Tongue (tissue), 3 donors: ENCODE measurements at places on chromosomes 5 and 9.
A peak's percentile ranks its signal among the peaks of the same experiment; 100 is the strongest.

DNA sequence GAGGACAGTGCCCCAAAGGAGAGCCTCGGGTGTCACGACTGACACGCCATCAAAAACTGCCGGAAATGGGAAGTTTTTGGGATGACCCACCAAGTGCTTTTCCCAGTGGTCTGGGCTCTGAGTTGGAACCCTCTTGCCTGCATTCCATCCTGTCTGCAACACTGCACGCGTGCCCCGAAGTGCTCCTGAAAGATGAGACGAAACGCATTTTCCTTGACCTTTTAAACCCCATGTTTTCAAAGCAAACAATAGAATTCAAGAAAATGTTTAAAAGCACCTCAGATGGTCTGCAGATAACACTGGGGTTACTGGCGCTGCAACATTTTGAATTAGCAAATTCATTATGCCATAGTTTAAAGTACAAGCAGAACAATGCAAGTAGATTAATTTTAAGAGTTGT is 92.9 kb downstream of the ANKRD18A start:
- peak; percentile 7 for DNase-seq

DNA sequence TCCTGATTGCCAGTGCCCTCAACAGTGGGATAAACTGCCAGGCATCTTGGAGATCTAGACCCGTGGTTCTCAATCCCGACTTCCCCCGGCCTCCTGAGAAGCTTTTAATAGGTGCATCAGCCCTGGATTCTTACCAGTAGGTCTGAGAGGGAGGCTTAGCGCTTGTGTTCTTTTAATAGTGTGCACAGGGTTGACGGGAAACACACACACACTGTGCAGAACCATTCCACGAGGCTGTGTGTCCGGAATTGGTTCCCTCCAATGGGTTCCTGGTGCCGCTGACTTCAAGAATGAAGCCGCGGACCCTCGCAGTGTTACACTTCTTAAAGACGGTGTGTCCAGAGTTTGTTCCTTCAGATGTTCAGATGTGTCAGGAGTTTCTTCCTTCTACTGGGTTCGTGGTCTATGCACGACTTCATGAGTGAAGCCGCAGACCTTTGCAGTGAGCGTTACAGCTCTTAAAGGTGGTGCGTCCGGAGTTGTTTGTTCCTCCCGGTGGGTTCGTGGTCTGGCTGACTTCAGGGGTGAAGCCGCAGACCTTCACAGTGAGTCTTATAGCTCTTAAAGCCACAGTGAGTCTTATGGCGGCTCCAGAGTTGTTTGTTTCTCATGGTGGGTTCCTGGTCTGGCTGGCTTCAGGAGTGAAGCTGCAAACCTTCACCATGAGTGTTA is 46.6 kb upstream of the PRSS3 start:
- DNase-seq: no peak

- no peak for DNase-seq
Measured at GRCh38 chr5:14351086-14351661, 208.0 kb downstream of the TRIO start.

DNA sequence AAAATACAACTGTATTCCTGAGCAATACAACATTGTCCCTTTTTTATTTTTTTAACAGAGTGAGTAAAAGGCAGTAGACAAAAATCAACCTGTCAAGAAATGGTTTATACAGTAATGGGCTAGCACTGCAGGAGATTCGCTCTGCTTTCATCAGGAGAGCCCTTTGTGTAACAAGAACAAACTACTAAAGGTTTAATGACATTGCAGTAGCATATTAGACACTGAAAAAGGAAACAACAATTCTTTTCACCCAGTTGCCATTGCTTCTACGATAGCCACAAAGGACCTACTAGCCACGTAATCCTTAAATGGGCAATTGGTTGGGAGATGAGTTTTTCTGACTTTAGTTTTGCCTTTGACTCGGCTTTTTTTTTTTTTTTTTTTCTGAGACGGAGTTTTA is 319.8 kb upstream of the TRPM3 start:
- no peak for DNase-seq

- DNase-seq: no peak
Measured at GRCh38 chr5:14105718-14106410, 37.3 kb upstream of the TRIO start.

- DNase-seq: no peak
Measured at GRCh38 chr9:68515326-68516017, 25.2 kb downstream of the TMEM252 start.

DNA sequence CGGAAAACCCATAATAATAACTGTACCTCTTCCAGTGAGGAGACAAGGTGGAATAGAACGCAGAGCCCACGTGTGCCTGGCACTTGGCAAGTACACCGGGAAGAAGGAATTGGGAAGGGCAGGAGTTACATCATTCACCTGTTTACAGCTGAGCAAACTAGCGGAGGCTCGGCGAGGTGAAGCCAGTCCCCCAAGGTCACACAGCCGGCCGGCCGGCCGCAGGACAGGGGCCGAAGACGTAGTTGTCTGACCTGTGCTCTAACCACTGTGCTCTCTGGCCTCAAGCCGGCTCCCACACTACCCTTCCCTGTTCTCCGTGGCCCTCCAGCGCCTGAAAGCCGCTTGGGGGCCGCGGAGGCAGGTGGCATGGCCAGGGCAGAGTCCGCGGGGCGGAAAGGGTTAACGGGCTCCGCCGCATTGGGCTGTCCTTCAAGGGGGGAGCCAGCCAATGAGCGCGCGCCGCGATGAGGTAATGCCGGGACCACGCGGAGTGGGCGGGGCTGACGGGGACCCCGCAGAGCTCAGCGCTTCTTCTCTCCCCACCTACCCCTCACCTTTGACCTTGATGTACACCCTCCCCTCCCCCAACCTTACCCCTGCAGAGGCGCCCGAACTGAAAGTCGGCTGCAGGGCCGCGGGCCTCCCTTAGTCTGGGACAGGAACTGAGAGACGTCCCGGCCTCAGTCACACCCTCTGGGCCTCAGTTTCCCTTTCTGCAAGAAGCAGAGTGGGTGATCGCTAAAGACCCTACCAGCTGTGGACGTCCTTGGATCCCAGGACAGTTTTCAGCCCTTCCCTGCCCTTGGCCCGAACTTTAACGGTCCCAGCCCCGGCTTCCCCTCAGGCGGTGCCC is 125.1 kb downstream of the C9orf50 start:
- DNase-seq: peak; percentile 96

DNA sequence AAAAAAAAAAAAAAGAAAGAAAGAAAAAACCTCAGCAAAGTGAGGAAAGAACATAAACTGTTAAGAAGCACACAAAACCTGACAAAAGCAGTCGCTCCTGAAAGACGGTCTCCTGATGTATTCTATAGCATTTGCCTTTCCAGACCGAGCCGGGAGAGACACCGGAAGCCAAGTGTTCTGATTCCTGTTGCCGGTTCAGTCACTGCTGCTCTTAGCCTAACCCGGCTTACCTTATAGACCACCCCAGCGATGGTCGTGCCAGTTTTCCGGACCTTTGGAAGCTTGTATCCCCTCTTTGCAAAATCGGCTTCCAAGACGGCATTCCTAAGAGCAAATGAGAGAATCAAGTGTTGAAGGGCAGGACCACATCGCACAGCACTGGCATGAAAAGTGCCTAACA is 630 bp downstream of the PSMB7 start:
- no peak for DNase-seq

DNA sequence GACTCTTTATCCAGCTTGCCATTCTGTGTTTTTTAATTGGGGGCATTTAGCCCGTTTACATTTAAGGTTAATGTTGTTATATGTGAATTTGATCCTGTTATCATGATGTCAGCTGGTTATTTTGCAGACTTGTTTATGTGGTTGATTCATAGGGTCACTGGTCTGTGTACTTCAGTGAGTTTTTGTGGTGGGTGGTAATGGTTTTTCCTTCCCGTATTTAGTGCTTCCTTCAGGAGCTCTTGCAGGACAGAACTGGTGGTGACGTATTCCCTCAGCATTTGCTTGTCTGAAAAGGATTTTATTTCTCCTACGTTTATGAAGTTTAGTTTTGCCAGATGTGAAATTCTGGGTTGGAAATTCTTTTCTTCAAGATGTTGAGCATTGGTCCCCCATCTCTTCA is 381.1 kb downstream of the MAN2A1 start:
- no peak for DNase-seq

DNA sequence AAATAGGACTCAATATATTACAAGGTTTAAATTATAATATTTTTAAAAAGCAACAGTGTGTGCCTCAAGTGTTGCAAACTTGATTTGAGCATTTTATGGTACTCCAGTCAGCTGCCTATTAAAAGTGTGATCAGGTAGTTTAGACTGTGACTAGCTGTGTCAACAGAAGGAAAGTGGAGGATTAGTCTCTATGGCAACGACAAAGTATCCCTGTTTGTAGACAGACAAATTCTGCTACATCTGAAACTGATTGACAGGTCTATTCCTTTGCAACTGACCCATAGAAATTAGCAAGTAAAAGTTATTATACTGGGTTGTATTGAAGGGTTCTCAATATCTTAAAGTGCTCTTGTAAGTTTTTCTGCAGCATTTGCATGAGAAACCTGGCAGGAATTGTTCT is 249.8 kb upstream of the ARRDC3 start:
- DNase-seq: no peak

DNA sequence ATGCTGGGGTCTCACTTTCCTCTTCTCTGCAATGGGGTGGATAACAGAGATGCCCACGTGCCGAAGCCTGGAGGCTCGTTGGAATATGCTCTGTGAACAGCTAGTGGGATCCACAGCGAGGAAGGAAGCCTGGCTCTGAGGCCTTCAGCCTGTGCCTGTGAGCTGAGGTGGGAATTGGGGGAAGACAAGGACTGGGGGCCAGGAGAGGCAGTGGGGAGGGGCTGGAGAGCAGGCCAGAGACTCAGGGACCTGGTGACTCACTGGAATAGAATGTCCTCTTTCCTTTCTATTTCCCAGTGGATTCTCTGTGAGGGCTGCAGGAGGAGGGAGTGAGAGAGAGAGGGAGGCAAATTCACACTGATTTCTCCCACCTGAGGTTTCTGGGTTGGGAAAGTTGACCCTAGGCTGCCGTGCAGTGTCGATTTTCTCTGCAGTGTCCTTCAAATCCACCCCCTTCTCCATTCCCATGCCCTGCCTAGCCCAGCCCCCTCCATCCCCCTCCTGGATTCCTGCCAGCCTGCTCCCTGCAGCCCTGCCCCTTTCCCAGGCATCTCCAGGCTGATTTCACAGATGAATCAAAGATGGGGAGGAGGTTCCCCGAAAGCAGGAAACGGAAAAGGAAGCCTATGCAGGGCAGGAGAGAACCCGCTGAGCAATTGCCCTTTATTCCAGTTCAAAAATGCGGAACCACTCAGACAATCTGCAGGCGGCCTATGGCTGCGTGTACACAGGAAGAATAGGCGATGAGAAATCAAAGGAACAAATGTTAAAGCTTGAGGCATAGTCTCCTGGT is 1.4 kb upstream of the SPAAR start:
- DNase-seq: peak; percentile 92

DNA sequence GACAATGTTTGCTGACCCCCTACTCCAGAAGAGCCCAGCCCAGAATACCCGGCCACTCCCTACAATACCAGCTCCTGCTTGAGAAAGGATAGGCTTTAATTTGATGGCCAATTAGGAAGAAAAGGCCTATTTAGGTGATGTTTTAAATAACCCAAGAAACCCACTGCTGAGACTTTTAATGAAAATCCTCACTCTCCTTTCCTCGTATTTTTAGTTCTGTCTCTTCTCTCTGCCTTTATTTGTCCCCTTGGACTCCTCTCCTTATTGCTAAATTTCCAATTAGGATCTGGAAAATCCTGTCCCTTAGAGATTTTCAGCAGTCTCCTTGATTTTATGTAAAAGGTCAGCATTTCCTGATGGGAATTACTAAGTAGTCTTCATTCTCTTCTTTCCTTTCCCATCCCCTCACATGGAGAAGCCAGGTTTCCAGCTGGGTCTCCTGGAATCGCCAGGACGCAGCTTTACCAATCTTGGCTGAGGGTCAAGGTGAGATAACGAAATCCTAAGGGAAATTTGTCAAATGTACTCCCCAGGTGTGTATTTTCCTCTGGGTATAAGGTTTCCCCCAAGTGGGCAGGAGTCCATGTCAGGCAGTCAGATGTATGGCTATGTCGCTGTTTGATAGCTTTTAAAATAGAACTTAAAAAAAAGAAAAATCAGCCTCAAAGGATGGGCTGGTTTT is 11.7 kb downstream of the STC2 start:
- no peak for DNase-seq

GRCh38 chr9:116000748-116001329 is 152.8 kb upstream of the PAPPA start:
- peak; percentile 2 for DNase-seq

DNA sequence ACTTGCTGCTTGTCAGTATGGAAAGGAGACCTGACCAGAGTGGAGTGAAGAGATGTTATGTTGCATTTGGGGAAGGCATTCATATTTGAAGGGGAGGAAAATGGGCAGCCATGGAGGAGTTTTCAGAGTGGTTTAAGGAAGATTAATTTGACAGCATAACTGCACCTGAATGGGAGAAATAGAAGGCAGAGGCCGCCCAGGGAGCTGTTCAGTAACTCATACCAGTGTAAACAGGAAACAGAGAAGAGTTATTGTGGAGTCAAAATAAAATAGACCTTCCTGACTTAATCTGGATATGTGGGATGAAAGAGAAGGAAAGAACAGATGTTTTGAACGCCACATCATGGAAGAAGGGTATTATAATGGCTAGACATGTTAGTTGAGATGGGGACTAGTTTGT is 13.4 kb downstream of the SLC44A1 start:
- no peak for DNase-seq

GRCh38 chr5:133483406-133484090 is 128.8 kb downstream of the FSTL4 start:
- DNase-seq: no peak

GRCh38 chr5:53130266-53130665 is 20.7 kb upstream of the MOCS2 start:
- DNase-seq: no peak

DNA sequence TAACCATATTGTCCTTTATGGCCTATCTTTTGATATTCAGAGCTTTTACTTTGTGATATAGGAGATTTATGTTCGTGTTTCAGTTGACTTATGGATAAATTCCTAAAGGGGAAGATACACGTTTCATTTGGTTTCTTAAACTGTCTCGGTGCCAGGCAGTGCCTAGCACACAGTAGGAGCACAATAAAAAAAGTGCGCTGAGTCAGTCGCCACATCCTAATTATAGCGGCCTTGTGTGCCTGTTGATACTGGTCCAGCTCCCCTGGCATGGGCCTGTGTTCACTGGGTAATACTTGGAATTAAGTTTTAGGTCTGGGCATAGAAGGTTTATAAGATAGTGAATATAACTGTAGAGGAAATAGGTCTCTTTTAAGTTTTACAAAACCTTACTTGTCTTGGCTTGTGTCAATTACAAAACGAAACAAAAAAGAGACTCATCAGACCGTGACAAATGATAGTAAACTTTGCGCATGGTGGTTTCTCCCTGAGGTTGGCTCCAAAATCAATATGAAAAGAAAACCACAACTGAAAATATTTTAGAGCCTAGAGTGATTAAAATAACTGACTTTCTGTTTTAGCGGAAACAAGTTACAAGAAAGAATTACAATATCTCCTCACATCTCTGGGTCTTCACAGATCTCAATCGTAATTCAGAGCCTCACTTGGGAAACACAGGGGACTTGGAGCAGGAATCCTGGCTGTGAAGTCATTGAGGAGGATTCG is 84.8 kb downstream of the MVB12B start:
- DNase-seq: no peak

GRCh38 chr9:114196979-114197622 is 41.8 kb downstream of the COL27A1 start:
- DNase-seq: peak; percentile 80
